Osteocyte (in vitro differentiated cells): ENCODE measurements at places on chromosomes 1 and 21. TPM values are rescaled to one million over a fixed set of nuclear protein-coding genes. Genes with fewer than 3 reads are reported as not detected.
A peak's percentile ranks its signal among the peaks of the same experiment; 100 is the strongest.

The ATP6V1G3 gene
- total RNA-seq: not detected in 2 replicates

GRCh38 chr1:172883387-172883791 lies 167.4 kb downstream of the TNFSF18 start:
- no peak for DNase-seq

The AGO4 gene
- total RNA-seq: 10.1 and 14.6 TPM in 2 replicates

GRCh38 chr21:9750341-9751086 lies 770.9 kb upstream of the TPTE start:
- peak; percentile 85 for DNase-seq

GRCh38 chr1:2505461-2505994 lies 20.9 kb downstream of the PANK4 start:
- DNase-seq: no peak

DNA sequence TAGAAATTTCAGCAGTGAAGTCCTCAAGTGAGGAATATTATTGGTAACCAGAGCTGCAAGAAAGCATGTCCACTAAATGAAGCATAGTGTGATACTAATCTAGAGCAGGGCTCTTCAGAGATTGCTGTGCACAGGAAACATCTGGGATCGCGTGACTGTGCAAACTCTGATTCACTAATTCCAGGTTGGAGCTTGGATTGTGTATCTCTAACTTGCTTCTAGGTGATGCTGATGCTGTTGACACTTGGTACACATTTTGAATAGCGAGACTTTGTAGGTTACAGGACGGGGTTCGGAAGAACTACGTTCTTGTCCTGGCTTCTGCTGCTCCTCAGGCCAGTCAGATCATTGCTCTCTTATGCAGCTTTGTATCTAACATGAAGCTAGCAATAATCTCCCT lies 66.5 kb downstream of the PRRX1 start:
- no peak for DNase-seq

The SPRR4 gene
- not detected in 2 replicates for total RNA-seq

- DNase-seq: no peak
Observed at GRCh38 chr1:114063544-114063943, 84.3 kb downstream of the OLFML3 start.

The NIPAL3 gene
- 25.8 and 28.4 TPM in 2 replicates for total RNA-seq

The S100B gene
- not detected in 2 replicates for total RNA-seq

- DNase-seq: no peak
Observed at GRCh38 chr1:228396770-228397662, 9.6 kb downstream of the TRIM11 start.

GRCh38 chr1:82875170-82875569 lies 1074.4 kb downstream of the ADGRL2 start:
- no peak for DNase-seq

GRCh38 chr1:101002551-101002950 lies 23.0 kb downstream of the DPH5 start:
- no peak for DNase-seq

- DNase-seq: no peak
Observed at GRCh38 chr1:112396653-112397471, 848 bp downstream of the CTTNBP2NL start.

GRCh38 chr21:35375115-35375514 lies 326.0 kb upstream of the RUNX1 start:
- DNase-seq: no peak

DNA sequence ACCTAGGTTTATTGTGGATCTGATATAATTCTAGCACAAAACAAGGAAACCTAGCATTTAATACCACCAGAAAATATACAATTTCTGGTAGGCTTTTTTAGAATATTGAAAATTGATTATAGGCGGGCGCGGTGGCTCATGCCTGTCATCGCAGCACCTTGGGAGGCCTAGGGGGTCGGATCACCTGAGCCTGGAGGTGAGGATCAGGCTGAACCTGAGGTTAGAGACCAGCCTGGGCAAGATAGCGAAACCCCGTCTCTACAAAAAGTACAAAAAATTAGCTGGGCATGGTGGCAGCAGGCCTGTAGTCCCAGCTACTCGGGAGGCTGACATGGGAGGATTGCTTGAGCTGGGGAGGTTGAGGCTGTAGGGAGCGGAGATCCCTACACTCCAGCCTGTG lies 948 bp upstream of the COP1 start:
- DNase-seq: no peak

The TMIGD3 gene
- not detected in 2 replicates for total RNA-seq

DNA sequence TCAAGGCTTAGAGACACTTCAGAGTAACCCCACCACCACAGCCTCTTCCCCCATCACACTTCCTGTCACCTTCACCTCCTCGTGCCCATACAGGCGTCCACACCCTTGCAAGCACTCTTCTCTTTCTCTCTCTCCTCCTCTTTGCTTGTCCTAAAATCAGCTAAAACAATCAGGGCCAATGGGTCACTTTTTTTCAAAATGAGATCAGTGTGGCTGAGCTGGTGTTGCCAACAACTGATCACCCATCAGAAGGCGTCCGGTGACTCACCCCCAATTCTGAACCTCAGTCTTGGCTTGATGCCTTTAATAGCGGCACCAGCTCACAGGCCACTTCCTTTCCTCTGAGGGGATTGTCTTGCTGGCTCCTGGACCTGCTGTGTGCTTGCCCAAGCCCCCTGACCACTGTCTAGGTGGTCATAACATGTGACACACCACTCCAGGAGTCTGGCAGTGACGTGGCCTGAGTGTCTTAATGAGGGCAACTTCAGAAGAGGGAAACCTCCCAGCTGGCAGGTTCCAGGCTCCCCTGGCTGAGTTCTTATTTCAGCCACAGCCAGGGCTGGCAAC lies 1.6 kb downstream of the DRAXIN start:
- no peak for DNase-seq

DNA sequence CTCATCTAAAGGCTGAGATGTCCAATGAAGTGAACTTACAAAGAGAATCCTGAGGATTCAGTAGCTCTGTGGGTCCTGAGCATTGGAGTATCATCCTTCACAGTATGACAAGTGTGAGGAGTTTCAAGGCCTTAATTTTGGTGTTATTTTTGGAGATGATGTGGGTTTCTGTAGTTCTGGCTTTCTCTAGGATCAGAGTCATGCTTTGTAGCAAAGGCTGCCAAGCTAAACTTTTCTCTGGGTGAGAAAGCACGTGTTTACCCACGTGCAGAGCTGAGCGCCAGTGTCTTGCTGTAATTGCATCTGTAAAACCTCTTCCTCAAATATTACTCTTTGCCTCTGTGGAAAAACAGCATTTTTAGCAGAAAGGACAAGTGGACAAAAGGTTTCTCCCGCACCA lies 387.8 kb upstream of the LYPLAL1 start:
- no peak for DNase-seq

The RNU1-1 gene
- 2,650 and 2,859 TPM in 2 replicates for total RNA-seq

- no peak for DNase-seq
Observed at GRCh38 chr1:7888248-7889081, 35.6 kb upstream of the UTS2 start.

DNA sequence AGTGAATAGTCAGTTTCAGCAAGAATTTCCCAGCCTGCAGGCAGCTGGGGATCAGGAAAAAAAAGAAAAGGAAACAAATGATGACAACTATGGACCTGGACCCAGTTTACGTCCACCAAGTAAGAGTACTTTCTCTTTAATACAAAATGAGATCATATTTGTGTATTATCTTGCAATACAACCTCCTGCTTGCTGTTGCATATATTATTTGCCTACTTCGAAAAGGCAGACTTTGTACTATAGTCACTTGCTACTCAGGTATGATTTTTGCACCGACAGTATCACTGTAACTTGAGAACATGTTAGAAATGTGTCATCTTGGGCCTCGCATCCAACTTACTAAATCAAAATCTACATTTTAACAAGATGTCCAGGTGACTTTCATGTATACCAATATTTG lies 30.4 kb downstream of the PRRC2C start:
- no peak for DNase-seq

- DNase-seq: no peak
Observed at GRCh38 chr1:203142684-203143408, 15.3 kb downstream of the ADORA1 start.

GRCh38 chr1:245412306-245412705 lies 257.5 kb downstream of the KIF26B start:
- DNase-seq: no peak

DNA sequence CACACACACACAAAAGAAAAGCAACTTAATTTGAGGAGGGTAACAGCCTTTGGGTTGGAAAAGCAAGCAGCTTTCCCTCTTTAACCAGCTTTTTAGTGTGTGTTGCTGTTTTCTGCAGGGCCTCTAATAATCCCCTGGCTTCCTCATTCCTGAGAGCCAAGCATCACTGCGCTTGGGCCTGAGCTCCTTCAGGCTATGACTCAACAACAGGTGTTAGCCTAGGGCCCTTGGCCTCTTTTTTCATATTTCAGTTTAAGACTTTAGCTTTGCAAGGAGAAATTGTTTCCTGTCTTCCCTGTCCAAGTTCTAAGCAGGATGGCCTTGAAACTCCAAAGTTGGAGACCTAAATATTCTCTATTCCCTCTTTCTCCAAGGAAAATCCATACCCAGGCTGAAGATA lies 26.2 kb upstream of the SNX27 start:
- no peak for DNase-seq
